ENCODE measurements at places on chromosomes 12 and 14.

DNA sequence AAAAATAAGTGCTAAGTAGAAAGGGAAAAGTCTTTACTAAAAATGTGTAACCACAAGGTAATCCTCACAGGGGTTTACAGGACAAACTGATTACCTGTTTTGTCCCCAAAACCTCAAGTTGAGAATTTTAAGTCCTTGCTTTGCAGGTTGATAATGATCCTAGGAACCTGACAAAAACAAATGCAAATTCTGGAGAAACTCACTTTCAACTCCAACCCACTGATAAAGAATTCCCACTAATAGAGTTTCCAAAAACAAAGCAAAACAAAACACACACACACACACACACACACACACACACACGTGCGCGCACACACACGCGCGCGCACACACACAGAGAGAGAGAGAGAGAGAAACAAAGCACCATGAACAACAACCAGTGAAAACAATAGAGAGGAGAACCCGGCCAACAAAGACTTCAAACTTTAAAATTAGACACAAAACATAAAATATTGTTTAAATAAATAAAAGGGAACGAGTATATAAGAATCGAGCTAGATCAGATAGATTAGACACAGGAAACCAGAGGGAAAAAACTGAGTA lies 187.0 kb upstream of the FOXN3 start:
- no peak for DNase-seq

DNA sequence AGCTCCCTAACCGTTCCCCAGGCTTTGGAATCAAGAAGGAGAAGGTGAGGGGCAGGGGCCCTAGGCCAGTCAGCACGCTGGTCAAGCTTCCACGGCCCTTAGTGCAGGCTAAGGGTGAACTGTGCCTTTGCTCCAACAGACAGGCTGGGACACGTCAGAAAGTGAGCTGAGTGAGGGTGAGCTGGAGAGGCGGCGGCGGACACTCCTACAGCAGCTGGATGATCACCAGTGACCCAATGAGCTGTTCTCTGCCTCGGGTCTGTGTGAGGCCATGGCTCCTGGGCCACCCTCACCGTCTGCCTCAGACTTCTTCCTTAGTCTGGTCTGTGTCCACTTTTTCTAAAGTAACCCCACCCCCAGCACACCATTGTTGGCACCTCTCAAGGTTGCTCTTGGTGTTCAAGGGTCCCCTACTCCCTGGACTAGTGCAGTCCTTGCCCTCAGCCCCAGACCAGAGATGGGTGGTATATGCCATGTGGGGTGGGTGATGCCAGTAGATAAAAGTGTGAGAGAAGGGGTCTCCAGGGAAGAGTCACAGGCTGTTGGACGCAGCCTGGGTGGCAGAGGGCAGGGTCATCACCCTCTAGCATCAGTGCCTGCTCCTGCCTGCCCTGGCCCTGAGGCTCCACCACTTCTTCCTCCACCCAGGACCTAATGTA lies 20.7 kb downstream of the PRPF40B start:
- DNase-seq: no peak

- DNase-seq: no peak
Measured at GRCh38 chr12:579420-580110, 83.7 kb downstream of the NINJ2 start.

- DNase-seq: no peak
Measured at GRCh38 chr12:85825746-85826145, 10.5 kb downstream of the RASSF9 start.

All from GF-D8 (cell line).